ENCODE measurements at places on chromosomes 4 and X.

DNA sequence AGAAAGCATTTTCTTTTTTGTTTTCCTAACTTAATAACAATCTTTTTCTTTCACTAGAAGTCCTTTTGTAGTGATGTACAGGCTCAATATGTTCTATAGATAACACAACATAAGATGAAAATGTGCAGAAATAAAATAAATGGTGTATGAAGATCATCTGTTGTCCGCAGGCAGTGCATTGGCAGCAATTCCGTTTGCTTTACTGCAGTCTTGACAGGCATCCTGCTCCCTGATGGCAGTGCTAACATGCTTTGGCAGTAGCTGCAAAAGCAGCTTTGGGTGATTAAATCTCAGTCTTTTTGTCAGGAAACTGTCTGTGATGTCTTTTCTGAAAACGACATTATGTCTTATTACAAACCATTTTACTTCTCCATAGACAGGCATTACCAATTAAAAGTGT is 131.4 kb downstream of the TRAM1L1 start:
- no peak for DNase-seq

DNA sequence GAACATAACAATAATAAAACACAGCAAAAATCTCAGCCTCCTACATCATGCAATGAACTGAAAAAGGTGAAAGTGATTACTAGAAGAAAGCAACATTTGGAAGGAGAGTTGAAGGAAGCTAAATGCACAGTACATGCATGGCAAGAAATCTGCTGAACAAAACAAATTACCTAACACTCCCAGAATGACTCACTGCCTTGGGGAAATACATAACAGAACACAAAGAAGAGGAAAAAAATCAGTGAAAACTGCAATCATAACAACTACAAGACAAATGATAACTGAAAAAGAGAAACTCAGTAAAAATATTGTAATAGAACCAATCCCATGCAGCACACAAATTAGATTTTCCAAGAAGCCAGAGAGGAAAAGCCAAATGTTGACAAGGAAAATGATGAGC is 1513.2 kb downstream of the ARAP2 start:
- no peak for DNase-seq

DNA sequence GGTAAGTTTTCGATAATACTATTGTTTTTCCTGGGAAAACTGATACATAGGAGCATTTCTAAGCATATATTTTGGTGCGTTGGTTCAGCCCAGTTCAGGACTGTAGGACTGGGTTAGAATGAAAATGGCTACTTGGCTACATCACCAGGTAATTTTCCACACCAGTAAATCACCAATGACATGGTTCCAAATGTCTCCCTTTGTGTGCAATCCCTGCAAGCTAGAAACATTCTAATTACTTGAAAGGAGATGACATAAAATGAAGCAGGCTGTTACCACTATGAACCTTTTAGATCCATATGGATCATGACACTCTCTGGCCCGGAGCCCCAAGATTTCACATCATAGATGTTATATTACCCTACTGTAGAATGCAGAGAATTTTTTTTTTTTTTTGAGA is 577.4 kb upstream of the FTHL17 start:
- no peak for DNase-seq

DNA sequence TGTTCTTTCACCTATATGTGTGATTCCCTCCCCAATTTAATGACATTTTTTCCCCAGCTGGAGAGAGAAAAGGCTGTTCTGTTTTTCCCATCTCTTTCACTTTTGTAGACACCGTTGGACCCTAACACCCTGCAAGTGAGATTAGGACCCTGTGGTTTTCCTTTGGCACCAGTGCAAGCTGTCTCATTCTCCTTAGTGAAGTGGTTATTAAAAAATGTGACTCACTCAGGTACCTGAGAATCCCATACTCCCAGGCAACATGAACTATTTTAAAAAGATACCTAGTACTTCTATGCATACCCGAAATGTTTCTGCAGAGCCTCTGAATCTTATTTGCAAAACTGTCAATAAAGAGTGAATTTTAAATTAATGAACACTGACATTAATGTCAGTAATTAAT is 175.7 kb upstream of the TBC1D9 start:
- DNase-seq = no peak
